ENCODE measurements at places on chromosomes 5 and 9.

GRCh38 chr9:72205513-72205912, 56.3 kb downstream of the GDA start:
- DNase-seq: no peak

DNA sequence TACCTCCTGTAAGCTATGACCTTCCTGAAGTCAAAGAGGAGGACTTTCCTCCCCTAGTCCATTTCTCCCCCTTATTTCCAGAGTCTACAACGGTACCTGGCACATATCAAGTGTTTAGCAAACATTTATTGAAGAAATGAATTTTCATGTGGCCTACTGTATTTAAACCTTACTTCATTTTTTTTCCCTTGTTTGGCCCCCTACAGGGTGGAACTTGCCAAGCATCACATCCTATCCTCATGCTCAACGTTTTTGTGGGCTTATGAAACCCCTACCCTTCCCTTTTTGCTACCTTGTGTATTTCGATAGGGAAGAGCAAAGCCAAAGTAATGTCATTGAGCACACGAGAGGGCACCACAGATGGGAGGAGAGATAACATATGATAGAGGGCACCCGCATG, 1857.8 kb upstream of the WWC1 start:
- no peak for DNase-seq

DNA sequence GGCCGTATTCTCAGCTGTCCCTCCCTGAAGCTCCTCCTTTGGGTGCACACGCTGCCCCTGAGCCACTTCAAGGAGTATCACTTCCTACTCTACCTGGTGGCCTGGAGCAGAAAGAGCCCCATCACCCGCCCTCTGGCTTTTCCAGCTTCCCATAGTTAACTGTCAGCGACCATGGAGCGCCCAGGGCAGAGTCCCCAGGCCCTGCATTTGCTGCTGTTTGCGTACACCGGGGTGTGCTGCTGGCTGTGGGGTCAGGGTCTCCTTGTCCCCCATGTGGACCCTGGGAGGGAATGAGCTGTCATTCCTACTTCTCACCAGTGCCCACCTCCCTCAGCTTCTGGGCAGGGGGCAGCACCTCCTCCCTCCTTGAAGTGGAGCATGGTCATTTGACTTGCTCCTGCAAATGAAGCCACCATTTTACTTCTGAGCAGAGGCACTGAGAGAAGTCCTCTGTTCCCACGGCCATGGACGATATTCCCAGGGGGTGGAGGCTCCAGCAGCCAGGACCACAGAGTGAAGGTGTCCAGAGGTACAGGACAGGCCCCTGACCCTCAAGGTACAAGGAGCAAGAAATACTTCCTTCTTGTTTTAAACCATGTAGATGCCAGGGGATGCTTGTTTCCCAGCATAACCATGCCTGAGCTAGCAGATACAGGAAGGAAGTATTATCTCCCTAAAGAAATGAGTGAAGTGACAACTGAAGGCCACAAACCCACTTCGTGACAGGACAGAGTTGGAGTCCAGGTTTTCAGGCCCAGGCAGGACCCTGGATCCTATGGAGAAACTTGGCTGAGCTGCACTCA, 40.6 kb upstream of the COL5A1 start:
- no peak for DNase-seq

DNA sequence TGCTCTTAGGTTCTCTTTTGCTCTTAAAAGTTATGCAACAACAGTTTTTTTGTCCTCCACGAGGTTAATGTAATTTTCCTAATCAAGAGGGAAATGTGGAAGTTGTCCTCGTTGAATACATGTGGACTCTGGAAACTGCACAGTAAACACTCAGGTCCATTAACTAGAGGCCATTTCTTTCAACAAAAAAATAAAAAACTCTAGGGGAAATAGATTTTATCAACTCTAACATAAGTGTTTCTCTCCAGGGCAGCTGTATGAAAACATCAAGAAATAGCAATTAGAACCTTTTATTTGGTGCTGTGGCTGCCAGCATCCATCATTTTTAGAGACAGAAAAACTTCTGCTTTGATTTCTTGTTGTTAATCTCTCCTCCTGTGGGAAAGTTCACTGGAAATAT, 288.6 kb downstream of the ICE1 start:
- DNase-seq: no peak

- DNase-seq: no peak
Observed at GRCh38 chr5:146018514-146019375, 82.4 kb downstream of the SH3RF2 start.

- no peak for DNase-seq
Observed at GRCh38 chr5:63555874-63556273, 406.4 kb downstream of the HTR1A start.

- no peak for DNase-seq
Observed at GRCh38 chr9:97596906-97597305, 36.3 kb downstream of the TSTD2 start.

GRCh38 chr9:135249191-135249590, 161.7 kb downstream of the OLFM1 start:
- DNase-seq: no peak

DNA sequence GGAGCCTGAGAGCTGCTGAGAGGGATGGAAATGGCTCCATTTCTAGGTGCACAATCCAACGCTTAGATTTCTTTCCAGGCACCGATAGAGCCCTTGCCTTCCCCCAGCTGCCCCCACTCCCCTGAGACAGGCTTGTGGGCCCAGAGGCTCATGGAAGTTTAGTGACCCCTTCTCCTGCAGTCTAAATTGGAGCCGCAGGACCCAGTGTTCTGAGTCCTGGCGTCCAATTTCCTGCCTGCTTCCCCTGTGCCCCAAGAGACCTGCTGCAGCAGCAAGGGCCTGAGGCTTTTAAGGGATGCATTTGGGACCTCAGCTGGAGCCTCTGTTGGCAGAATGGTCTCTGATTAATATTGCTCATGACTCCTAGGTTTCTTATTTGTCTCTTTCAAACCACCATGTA, 61.7 kb downstream of the RGS3 start:
- no peak for DNase-seq

DNA sequence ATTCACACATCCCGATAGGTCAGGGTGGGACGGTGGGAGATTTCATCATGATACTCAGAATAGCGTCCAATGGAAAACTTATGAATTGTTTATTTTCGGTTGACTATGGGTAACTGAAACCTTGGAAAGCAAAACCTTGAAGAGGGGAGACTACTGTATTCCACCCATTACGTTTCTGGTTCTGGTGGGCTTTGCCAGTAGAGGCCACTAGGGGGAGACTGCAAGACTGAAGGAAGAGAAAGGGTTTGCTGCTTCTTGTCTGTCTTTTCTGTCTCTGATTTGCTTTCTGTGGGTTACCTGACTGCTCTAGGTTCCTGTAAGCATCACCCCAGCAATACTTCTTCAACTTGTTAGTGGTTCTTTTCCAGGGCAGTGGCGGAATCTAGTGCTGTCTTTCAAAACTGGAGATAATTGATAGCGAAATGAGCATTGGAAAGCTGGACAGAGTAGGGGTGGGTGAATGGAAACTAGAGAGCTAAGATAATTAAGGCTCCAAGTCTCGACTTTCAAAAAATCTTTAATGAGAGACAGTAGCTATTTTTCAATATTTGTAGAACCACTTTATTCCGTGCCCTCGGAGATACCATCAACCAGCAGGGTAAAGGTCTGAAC, 27.0 kb downstream of the GRIN3A start:
- DNase-seq: no peak

- no peak for DNase-seq
Observed at GRCh38 chr5:150847334-150847695, 994 bp downstream of the IRGM start.

- no peak for DNase-seq
Observed at GRCh38 chr5:57042524-57042931, 90.6 kb upstream of the MIER3 start.
